ENCODE measurements at places on chromosomes 2 and 18. TPM values are rescaled to one million over a fixed set of nuclear protein-coding genes. Genes with fewer than 3 reads are reported as not detected.

DNA sequence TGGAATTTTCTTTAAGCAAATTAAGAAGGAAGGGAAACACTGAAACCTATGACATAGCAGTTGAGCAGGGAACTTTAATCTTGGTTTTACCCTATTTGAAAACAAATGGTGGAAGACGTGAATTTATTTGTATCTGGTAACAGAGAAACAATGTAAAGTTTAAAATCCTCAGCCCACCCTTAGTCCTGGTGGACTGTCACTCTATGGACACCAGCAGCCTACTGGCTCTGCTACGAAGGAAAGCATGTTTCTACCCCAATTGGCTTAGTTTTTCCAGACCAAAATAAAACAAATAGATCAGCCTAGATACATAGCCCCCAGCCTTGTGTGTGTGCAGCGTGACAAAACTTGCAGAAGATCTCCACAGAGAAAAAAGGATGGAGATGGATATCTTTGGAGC is 7.4 kb downstream of the ZEB2 start:
- DNase-seq = no peak

DNA sequence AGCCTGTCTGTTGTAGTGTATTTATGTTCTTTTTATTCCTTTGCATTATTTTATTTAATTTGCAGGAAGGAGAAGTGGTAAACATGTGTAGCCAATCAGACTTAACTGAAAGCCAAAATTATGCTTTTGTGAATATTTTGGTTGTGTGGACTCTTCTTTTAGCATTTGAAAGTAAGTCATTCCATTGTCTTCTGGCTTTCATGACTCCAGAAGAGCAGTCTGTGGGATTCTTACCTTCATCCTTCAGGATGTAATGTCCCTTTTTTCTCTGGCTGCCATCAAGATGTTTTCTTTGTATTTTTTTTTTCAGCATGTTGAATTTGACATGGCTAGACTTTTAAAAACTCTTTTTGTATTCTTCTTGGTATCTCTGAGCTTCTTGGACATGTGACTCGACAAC is 895.2 kb upstream of the ZEB2 start:
- DNase-seq = no peak

The ORC4 gene
- 45.8 TPM for total RNA-seq

The PLEK gene
- 4.8 TPM for total RNA-seq

Data from left ventricle myocardium inferior (tissue), 1 donor.